ENCODE measurements at places on chromosomes 11 and 22.

DNA sequence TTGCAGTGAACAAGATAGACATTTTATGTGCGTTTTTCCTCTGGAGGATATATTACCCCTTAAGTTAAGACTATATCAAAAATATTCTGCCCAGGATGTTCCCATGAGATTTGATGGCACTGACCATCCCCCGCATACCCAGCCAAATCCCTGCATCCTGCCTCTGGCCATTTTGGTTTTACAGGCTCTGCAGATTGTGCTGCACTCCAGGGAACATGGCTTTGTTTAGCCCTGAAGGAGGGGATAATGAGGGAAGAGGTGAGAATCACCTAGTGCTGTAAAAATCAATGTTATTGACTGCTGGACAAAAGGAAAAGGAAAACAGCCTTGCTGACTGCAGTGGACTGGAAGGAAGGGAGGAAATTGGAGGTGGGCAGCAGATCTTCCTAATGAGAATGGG is 717.4 kb downstream of the DLG2 start:
- no peak for DNase-seq

GRCh38 chr22:25666308-25666707 is 75.7 kb upstream of the MYO18B start:
- DNase-seq = no peak

- no peak for DNase-seq
These were observed 21.8 kb upstream of the YWHAH start for GRCh38 chr22:31922534-31922933.

DNA sequence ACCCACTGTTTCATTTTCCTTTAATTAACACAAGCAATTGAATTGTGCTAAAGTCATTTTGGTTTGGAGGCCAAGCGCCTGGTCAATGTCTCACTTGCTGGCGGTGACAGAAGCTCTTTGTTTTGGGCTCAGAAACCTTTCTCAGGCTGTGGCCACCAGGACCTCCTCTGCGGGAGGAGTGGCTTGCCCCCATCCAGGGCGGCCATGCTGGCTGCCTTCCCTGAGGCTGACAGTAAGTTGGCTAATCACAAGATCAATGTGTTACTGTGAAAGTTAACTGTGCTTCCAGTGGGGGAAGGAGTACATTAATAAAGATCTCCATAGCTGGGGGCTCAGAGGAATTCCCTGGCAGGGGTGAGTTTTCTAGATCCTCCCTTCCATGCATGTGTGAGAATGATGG is 1074.5 kb downstream of the NTM start:
- DNase-seq = no peak

- DNase-seq = no peak
These were observed 15.2 kb upstream of the NUP160 start for GRCh38 chr11:47863189-47863897.

- DNase-seq = no peak
These were observed 227.6 kb upstream of the PITPNB start for GRCh38 chr22:28146401-28147314.

DNA sequence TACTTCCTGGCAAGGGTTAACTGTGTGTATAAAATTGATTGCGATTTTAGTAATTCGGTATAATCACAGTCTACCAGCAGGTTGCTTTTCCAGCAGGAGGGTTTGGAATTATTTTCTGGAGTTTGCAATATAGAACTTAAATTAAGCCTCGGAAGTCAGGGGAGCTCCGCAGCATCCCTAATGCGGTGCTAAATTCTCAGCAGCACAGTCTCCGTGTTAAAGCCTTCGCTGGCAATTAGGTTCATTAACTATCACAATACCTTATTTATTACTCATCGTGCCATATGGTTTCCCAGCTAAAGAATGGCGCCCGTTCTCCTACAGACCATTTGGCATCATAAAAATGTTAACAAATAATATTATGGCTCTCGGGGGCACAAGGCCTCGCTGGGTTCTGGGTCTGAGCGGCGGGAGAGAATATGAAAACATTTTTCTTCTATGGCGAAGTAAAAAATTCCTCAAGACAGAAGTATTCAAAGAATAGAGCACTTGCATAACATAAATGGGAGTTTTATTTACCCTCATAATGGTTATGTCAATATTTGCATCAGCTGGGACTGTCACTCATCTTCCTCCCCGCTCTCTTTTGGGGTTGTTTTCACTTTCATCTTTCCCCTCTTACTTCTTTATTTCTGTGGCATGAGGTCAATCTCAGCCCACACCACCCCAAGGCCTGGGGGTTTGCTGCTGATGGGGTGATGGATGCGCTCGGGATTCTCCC is 28.1 kb upstream of the ZBTB16 start:
- no peak for DNase-seq

GRCh38 chr11:47987310-47987709 is 7.0 kb downstream of the PTPRJ start:
- DNase-seq = no peak

- DNase-seq = no peak
These were observed 692.5 kb downstream of the KCNA4 start for GRCh38 chr11:29324328-29324727.

- no peak for DNase-seq
These were observed 23.1 kb downstream of the PTPN5 start for GRCh38 chr11:18768472-18768901.

DNA sequence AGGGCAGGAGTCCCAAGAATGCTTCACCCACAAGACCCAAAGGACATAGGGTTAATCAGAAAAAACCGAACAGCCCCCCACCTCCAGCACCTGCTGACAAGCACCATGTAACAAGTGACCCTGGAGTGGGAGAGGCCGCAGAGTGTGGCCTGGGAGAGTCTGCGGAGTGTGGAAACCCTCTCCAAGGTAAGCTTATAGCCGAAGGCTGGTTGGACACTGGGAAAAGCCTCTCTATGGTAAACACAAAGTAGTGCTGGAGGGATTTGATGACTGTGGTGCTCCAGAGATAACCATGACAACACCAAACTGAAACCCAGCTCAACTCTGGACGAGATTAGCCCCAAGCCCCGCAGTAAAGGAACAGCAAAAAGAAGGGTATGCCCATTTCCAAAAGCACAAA is 19.2 kb downstream of the ASCL2 start:
- no peak for DNase-seq

DNA sequence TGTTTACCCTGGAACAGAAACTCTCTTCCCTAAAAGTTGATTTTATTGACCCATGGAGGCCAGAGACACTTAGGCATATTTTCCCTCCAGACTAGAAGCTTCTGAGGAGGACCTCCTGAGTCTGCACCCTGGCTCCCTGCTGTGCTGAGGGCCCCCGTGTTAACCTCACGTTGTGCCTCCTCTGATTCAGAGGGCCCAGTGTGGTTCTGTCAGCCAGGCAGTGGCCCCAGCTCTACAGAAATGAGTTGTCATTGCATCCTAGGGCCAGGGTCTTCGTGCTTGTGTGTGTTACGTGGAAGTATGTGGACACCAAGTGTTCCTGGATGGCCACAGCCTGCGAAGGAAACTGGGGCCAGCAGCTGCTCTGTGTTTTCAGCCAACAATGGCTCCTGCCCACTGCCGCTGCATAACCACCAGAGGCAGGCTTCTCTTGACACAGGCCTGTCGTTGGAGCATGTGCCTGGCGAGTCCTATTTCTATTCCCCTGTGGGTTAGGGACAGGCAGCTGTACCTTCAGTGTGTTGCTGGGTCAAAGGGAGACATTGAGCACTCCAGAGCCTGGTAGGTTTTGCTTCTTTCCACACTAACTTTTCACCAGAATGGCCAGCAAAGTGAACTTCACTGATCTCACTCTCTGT is 44.5 kb downstream of the MED15 start:
- no peak for DNase-seq

DNA sequence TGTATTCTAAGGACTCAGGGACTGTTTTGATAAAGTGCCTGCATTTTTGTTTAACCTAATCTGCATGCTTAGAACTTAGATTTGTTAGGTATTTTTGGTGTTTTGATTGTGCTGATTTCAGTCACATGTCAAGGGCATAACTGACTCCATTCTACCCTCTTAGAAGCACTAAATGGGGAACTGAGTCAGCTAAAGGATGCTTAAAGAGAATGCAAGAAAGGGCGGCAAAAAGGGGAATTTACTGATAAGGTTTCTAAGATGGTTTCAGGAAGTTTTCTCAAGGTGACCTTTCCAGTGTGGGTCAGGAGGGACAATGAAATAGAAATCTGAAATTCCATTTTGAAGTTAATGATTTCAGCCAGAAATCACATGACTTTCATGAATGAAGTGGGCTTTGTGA is 43.0 kb downstream of the MMP20 start:
- DNase-seq = no peak

DNA sequence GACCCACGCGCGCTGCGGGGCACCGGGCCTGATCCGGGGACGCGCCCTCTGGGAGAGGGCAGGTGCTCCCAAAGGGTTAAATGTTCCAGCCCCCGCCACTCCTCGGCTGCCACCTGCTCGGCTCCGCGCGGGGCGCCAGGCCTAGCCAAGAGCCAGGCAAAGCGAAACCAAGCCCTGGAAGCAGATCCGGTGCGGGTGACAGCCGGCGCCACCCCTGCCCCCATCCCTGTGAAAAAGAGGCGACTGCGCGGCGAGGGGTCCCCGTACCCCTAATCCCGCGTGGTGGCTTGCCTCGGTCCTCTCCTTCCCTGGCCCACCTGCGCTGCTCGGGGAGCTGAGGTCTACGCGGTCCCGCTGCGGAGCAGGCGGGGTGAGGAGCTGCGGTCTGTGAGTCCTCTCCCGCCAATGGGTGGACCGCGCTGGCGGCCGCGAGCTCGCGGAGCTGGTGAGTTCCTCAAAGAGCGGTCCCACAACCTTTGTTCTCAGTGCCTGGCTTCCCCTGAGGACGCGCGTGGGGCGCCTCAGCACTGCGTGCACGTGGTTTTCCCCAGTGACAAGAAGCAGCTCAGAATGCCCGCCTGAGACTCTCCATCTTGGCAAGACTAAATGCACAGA is at the start of gene ME3:
Gene ME3 (minus strand): TSS at position 610 of the 615 bp plus-strand sequence.
- peak; percentile 55 for DNase-seq

GRCh38 chr11:36530840-36531239 is 20.8 kb upstream of the TRAF6 start:
- DNase-seq = no peak

DNA sequence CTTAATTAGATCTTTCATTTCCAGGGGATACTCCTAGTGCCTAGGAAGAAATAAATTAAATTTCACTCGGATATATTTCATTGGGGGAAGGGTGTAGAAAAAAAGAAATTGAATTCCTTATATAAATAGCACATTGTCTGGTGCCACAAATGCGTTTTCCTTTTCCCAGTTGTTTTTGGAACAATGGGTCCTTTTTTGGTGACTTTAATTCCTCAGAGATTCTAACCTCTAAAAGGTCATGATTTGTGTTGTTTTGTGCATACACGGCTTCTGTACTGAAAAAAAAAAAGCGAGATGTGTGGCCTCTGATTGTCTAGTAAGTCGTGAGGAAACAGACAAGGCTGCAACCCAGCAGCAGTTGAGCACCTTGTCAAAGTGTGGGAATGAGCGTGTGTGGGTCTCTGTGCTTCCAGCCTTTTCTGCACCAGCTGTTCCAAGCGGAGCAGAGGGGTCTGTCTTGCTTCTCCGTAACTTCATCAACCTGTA is 64.5 kb upstream of the CRTAM start:
- DNase-seq = no peak

DNA sequence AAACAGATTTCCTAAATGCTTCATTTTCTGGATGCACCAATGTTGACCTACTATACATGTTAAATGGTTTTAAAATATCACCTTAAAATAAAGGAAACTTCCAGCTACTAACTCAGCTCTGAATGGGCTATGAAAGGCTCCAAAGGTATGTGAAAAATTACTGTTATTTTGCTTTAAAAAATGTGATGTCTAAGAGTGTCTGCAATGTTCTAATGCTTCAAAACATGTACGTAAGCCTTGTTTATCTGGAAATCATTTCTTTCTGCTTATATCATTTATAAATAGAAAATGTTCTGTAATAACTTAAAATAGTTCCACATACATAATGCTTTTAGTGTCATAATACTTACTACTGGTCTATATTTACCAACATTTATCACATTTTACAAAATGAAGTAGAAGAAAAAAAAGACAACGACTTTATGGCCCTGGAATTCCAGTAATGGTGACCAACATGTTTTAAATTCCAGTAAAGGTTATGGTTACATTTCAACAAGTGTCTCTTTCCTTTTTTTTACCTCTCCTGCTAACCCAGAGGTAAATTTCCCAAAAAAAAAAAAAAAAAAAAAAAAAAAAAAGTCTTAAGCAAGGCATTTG is 2.5 kb downstream of the BDNF start:
- no peak for DNase-seq

DNA sequence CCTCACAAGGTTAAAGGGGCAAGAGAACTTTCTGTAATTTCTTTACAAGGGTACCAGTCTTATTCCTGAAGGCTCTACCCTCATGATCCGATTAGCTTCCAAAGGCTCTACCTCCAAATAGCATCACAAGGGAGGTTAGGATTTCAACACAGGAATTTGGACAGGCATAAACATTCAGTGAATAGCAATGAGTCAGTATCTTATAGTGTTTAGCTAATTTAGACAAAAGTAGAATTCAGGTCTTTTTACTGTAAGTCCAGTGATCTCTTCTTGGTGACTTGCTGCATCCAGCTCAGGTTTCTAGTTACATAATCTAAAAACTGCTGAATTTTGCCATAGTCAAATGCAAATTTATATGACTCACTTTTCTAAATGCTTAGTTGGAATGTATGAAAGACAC is 1995.6 kb upstream of the RAG2 start:
- no peak for DNase-seq

DNA sequence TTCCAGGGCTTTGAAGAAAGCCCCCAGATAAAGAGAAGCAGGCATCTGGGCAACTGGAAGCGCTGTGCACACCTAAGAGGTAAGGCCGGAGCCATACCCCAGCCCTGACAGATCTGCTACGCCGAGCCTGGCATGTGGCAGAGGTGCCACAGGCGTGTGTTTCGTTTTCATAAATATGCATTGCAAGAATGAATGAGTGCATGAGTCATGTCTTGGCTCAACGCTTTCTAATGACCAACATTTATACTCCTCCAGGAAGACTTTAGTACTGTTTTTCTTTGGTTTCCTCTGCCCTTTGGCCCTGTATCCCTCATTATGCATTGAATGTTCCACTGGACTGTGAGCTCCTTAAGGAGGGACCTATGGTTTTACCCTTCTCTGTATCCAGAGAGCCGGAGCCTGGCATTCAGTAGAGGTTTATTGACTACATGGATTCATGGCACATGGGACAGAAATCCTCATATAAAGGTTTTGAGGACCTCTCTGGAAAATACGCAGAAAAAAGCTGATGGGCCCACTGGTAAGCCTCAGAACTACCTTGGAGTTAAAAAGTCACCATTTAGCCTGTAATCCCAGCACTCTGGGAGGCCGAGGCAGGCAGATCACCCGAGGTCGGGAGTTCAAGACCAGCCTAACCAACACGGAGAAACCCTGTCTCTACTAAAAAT is 38.9 kb upstream of the CSNK2A3 start:
- no peak for DNase-seq

GRCh38 chr11:123509737-123510578 is 79.9 kb downstream of the GRAMD1B start:
- no peak for DNase-seq

- DNase-seq = no peak
These were observed 965.7 kb upstream of the FAT3 start for GRCh38 chr11:91258876-91259275.

- no peak for DNase-seq
These were observed 22.0 kb downstream of the TUB start for GRCh38 chr11:8102965-8103364.

DNA sequence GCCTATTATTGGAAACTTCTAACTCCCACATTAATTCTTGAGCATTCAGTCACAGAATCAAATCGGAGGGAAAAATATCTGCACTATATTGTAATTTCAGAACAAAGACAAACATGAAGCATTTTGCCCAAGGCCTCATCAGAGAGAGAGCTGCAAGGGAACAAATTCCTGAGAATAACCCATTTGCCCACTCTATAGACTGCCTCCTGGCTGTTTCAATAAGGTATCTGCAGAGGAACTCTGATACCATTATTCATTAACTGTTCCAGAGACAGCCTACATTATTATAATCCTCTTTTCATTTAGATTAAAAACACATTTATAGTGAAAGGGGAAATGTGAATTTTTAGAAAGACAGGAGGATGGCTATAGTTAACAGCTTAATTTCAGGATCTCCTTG is 663.9 kb downstream of the DLG2 start:
- DNase-seq = no peak

All from NCI-H526 (cell line).